ENCODE measurements at places on chromosomes 5 and 9. TPM values are rescaled to one million over a fixed set of nuclear protein-coding genes. Genes with fewer than 3 reads are reported as not detected.

DNA sequence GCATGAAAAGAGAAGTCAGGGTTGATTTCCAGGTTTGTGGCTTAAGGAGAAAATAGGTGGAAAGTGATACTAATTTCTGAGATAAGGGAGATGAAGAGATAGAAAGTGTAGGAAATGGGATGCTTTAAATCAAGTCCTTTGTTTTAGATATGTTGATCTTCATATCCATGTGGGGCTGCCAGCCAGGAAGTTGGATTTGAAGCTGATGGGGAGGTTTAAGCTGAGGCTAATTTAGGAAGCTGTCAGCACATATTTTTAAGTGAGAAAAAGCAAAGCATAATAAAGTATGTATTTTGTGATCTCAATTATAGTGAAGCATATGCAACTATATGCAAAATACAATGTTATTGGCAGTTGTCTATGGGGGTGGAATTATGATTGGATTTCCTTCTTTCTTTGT, 428.4 kb downstream of the CSNK1G3 start:
- no peak overlapping the region for H3K4me3 ChIP-seq
- H3K36me3 ChIP-seq = no peaks in the 10 kb centered on the region
- H3K27ac ChIP-seq = no peak overlapping the region
- no peaks in the 10 kb centered on the region for H3K4me1 ChIP-seq

- no peaks in the 10 kb centered on the region for H3K27me3 ChIP-seq
- H3K4me1 ChIP-seq = peaks cover 53% of the 10 kb centered on the region
- DNase-seq = no peak
- H3K36me3 ChIP-seq = no peaks in the 10 kb centered on the region
- no peak overlapping the region for H3K4me3 ChIP-seq
Measured at GRCh38 chr5:119361594-119362125, 5.8 kb downstream of the TNFAIP8 start.

DNA sequence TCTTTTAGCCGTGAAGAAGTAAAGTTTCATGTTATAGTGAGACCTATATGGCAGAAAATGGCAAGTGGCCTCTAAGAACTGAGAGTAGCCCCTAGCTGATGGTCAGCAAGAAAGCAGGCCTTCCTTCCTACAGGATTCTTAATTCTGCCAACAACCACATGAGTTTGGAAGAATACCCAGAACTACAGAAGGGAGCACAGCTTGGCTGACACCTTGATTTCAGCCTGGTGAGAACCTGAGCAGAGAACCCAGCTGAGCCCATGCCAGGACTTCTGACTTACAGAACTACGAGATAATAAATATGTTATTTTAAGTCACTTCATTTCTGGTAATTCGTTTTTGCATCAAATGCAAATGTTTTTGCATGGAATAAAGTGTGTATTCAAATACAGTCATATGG, 5.9 kb upstream of the FBXL17 start:
- no peak for DNase-seq
- no peaks in the 10 kb centered on the region for H3K36me3 ChIP-seq
- H3K4me3 ChIP-seq = no peak overlapping the region

The CARTPT gene
- not detected for total RNA-seq

DNA sequence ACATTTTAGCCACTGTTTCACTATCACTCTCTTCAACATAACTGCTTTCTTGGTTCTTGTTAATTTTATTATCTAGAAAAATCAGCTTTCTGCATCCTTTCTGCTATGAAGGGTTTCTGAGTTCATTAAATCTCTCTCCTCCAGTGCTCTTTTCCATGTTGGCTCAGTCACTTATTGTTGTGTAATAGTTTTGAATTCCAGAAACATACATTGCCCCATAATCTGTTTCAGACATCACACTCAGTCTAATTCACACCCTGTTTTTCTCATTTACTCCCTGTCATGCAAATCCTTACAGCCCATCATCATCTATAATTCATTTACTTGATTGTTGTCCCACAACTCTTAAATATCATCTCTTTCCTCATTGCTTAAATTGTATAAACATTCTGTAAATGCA, 176.1 kb upstream of the CDH12 start:
- no peaks in the 10 kb centered on the region for H3K4me1 ChIP-seq
- H3K4me3 ChIP-seq = no peak overlapping the region
- no peaks in the 10 kb centered on the region for H3K27me3 ChIP-seq

The TMC1 gene
- total RNA-seq = not detected

- H3K27ac ChIP-seq = no peak overlapping the region
- H3K27me3 ChIP-seq = no peaks in the 10 kb centered on the region
Measured at GRCh38 chr5:92206681-92207080, 823.6 kb upstream of the ARRDC3 start.

- H3K27me3 ChIP-seq = no peaks in the 10 kb centered on the region
- H3K36me3 ChIP-seq = no peaks in the 10 kb centered on the region
- peaks cover 24% of the 10 kb centered on the region for H3K4me1 ChIP-seq
- no peak for DNase-seq
Measured at GRCh38 chr5:61414806-61415205, 82.7 kb downstream of the ZSWIM6 start.

The SOX30 gene
- total RNA-seq = not detected

DNA sequence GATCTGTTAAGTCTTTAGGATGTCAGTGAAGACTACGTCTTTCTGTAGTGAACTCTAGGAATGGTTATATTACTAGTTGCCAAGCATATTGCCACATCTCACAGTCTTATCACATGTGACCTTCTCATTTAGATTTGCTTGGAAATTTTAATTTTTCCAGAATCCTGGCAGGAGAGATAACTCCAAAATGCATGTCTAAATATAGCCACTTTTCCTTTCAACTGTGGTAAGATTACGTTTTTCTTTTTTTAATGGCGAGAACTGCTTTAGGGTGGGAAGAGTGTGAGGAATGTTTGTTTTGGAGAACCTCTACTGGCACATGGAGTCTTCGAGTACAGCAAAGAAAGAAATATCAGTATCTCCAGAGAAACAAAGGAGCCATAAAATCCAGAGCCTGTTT, 91.7 kb upstream of the ADAMTSL1 start:
- DNase-seq = no peak
- peaks cover 45% of the 10 kb centered on the region for H3K4me1 ChIP-seq
- no peaks in the 10 kb centered on the region for H3K36me3 ChIP-seq

The IFNB1 gene
- not detected for total RNA-seq
